ENCODE measurements at places on chromosomes 7 and 10.

DNA sequence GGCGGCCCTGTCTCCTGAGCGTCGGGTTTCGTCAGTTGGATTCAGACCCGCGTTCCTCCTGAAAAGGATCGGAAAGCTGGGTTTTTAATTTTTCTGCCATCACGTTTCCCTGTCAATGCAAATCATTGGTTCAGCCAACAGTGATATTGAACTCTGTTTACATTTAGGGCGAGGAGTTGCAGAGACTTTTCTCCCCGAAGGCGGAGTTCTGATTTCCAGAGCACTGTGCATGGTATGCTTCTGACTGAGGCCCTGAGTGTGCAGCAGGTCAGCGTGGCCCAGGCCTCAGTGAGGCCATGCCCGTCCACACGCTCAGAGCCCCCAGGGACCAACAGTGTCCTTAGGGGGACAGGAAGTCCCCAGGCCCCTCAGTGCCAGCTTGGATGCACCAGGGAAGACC is 27.1 kb downstream of the NKX6-2 start:
- no peak for DNase-seq

- DNase-seq = no peak
Measured at GRCh38 chr7:75042286-75042685, 31.3 kb downstream of the RCC1L start.

GRCh38 chr10:16562891-16563290 is 41.2 kb upstream of the C1QL3 start:
- no peak for DNase-seq

DNA sequence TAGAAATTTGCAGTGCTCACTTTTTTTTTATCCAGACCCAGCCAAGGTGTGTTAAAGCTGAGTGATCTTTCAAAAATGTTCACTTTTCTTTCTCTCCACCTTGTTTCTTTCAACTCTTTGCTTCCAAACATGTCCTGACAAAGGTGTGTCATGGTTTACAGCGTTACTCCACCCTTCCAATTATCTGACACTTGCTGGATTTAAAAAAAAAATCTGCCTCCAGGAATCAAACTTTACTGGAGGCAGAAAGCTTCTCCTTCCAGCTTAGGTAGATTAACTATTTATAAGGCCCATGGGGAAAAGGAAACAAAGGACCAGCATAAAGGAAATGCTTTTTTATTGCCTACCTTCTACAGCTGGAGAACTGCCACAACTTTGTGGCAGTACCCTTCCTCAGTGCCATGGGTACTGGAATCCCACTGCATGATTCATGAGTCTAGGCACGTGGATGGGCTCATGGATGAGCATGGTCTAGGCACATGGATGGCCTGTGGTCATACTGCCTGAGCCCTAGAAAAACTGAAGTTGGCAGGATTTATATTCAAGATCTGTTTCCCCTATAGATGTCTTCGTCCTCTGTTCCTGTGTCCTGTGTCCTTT is at the start of gene COL17A1:
Gene COL17A1 (minus strand): TSS at position 80 of the 600 bp plus-strand sequence. CDS start 5,207 bp downstream, outside the sequence.
- DNase-seq = no peak

DNA sequence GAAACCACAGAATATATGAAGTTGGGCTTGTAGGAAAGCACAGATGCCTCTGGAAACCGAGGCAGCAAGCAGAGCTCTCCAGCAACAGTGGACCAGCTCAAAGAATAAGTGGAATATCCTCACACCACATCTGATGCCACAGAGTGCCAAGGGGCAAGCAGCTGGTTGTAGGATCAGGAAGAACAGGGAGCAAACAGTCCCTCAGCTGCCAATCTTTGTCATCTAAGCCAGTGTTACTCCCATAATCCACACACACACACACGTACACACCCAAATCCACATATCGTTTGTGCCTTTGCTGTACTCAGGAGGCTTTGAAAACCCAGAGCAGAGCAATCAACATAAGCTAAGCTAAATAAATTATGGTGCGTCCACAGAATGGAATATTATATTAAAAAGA is 20.7 kb upstream of the SEC24C start:
- DNase-seq = no peak

DNA sequence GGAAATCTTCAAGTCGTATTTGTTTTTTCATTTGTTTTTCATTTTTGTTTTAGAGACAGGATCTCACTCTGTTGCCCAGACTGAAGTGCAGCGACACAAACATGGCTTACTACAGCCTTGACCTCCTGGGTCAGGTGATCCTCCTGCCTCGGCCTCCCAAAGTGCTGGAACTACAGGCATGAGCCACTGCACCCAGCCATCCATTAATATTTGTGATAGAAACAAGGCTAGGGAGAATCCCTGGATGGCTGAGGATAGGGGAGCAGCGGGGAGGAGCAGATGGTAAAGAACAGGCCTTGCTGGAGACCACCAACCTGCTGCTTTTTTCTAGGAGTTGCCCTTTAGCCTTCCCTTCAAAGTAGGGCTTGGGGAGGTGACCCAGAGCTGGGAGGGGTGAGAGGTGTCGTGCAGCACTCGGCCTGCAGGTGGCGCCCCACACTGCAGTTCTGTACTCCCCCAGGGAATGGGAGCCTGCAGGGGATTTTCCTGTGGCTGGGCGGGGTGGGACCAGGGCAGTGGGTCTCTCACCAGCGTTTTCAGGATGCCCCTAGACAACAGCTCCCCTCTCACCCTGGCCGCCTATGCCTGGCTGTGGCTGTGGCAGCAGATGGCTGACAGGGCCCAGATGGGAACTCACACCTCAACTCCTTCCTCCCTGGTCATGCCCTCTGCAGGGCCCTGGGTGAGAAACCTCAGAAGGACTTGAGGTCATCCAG is 12.6 kb upstream of the CDH23 start:
- no peak for DNase-seq

DNA sequence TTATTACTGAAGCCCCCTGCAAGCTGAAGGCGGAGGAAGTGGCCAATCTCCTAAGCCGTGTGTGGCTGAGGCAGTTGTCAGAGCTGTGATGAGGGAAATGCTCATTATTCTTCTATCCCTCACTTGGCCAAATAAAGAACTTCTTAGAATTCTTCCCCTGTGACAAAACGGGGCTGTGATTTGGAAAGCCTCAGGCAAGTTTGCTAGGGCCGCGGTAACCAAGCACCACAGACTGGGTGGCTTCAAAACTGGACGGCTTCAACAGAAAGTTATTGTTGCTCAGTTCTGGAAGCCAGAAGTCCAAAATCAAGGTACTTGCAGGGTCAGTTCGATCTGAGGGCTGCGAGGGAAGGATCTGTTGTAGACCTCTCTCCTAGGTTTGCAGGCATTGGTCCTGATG is 72.3 kb upstream of the STEAP1B start:
- DNase-seq = no peak

Measured in GM12864 (cell line).